ENCODE measurements at places on chromosomes 2 and 18.

GRCh38 chr18:50748243-50749229, 71.3 kb downstream of the MRO start:
- DNase-seq, result no peak

GRCh38 chr18:33735428-33735827, 157.4 kb downstream of the ASXL3 start:
- no peak for DNase-seq

- DNase-seq, result no peak
Measured at GRCh38 chr2:39780825-39781600, 2.0 kb upstream of the THUMPD2 start.

DNA sequence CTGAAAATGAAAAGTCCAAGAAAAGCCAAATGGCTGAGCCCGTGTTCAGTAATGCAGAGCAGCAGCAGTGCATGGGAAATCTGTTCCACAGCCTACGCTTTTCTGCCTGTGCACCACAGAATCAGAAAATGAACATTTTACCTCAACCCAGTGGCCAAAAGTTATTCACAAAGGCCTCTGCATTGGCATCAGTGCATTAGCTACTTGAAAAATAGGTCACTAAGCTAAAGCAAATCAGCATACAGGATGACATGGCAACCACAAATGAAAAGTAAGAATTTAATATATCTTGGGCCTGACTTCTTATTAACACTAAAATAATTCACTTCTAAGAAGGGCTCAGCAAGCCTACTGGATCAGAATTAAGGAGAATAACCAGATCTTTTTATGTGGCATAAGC, 1145.3 kb upstream of the CHAC2 start:
- DNase-seq, result no peak

GRCh38 chr18:57073501-57074187, 73.2 kb upstream of the BOD1L2 start:
- no peak for DNase-seq

GRCh38 chr2:68365087-68365486, at the start of gene PLEK:
Gene PLEK, plus strand, starts transcription at chr2:68365282. Its CDS starts 70 bp downstream, at chr2:68365352.
- no peak for DNase-seq

- no peak for DNase-seq
Measured at GRCh38 chr2:213098612-213099011, 52.8 kb downstream of the IKZF2 start.

GRCh38 chr2:85709401-85709811, 15.2 kb downstream of the GNLY start:
- no peak for DNase-seq

DNA sequence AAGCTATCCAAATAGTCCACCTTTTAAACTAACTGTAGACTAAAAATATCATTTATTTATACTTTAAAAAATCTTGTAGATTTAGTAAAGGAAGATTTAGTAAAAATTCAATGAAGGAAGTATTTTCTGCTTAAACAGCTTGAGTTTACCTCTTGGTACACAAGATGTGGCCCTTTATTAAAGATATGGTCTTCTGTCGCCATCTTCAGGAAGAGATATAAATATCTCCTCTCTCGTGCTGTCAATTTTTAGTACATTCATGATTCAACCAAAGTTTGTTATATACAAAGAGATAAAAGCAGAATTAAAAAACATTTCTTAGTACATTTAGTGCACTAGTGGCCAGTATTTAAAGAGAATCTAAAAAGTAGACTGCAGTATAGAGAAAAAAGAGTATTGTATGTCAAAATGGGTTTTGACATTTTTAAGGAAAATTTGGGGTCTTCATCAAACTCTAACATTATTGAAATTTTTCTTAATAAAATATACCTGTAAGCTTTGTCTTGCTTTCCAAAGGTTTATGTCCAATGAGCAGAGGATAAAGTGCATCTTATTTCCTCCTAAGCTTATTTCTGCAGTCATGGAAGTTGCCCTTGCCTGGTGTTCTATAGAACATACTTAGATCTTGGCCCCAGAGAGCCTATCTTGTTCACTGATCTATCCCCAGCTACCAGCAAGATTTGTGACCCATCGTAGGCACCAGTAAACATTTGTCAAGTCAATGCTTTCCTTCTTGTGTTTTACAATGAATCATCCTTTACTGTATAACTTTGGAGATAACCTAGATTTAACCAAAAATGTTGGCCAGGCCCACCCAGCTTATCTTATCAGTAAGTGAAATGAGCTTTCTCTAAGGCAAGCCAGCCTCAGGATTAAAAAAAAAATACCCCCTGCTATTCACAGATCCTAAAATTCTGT, 18.5 kb upstream of the EML6 start:
- DNase-seq, result no peak

Measured in activated CD4-positive, alpha-beta T cell treated with anti-CD3 and anti-CD28 coated beads for 24 hours (primary cell).